Thoracic aorta endothelial cell (primary cell): ENCODE measurements at places on chromosomes 12 and 14. TPM values are rescaled to one million over a fixed set of nuclear protein-coding genes. Genes with fewer than 3 reads are reported as not detected.

Gene KRT75
- not detected in 2 replicates for total RNA-seq

Gene TAS2R8
- not detected in 2 replicates for total RNA-seq

Gene PLCZ1
- 0.27 TPM in 1 of 2 replicates, not detected in the other for total RNA-seq

Gene NPFF
- total RNA-seq, result not detected in 2 replicates
